ENCODE measurements at places on chromosomes 12 and 14.

DNA sequence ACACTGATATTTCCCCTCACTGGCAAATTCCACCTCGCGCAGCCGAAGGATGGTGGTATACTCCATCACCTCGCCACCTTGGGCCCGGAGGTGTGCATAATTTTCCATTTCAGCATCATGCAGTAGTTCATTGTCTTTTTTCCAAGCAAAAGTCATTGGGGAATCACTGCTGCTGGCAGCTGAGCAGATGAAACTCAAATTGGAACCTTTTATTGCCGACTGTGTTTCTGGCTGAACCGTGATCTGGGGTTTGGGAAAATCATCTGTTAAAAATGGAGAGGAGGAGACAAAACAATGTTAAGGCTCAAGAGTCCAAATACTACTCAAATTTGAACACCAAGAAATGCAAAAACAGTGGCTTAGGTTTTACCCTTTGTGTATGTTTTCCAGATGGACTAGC, 39.7 kb downstream of the LRIG3 start:
- DNase-seq: no peak

- no peak for DNase-seq
Measured at GRCh38 chr14:98940693-98941437, 331.1 kb downstream of the BCL11B start.

DNA sequence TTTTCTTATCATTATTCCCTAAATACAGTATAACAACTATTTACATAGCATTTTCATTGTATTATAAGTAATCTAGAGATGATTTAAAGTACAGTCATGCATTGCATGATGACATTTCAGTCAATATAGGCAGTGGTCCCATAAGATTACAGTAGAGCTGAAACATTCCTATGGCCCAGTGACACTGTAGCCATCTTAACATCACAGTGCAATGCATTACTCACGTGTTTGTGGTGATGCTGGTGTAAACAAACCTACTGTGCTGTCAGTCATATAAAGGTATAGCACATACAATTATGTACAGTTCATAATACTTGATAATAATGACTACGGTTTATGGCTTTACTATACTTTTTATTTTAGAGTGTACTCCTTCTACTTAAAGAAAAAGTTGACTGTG, 13.3 kb downstream of the LLPH start:
- DNase-seq: no peak

DNA sequence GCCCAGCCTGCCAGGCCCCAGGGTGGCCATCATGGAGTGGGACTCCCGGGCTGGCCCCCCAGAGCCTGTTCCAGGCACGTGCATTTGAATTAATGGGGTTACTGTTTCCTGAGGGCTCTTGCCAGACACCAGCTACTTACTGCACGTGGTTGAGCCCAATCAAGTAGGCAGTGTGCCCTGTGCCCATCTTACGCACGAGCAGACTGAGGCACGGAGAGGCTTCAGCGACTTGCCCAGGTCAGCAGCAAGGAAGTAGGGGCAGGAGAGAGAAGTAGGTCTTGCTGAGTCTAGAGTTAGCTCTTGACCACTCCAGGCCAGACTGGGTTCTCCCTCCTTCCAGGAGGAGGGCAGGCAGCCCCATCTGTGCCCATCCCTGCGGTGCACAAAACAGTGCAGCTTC, 67.7 kb downstream of the DIO3 start:
- DNase-seq: no peak

DNA sequence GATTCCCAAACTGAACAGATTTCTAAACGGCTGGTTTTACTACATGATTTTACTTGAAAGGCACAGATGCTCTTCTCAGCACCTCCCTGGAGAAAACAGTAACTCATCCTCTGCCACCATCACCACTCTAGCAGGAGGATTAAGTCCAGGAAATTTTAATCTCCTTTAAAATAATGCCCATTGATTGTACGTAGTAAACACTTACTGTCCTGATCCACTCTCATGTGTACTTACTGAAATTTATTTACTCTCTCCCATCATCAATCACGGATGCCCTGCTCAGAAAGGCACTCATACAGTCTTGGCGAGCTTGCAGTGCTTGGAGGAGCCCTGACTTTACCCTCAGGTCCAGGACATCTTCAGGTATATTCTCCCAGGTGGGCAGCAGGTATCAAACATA, 239.8 kb upstream of the EGLN3 start:
- DNase-seq: no peak

DNA sequence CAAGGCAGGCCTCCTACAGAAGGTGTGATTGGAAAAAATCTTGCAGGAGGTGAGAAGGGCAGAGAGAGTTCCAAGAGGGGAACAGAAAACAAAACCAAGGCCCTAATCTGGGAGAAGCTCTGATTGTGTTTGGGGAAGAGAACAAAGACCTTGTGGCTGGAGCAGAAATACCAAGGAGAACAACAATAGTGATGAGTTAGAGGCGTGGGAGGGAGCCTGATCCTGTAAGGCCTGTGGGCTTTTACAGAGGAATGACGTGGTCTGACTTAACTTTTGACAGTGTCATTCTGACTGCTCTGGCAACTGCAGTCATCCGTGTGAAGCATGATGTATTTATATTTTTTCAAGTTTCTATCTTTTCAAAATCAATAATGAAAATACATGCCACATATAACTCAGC, 200.6 kb downstream of the ANO4 start:
- DNase-seq: no peak

DNA sequence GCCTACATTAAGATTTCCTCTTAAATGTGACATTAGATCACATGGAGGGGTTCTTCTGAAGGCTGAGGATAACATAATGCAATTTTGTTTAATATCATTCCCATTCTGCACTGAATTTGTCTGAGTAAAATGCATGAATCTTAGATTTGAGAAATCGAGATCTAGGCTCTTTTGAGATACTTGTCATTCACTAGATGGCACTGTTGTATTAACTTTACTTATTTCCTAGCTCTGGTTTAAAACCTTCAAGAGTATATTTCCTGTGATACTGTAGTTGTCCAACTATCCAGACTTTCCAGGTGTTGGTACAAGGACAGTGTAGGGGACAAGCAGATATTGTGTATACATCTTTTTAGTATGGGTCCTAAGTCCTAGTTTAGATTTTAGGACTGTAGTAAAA, 91.7 kb upstream of the SEL1L start:
- DNase-seq: no peak

DNA sequence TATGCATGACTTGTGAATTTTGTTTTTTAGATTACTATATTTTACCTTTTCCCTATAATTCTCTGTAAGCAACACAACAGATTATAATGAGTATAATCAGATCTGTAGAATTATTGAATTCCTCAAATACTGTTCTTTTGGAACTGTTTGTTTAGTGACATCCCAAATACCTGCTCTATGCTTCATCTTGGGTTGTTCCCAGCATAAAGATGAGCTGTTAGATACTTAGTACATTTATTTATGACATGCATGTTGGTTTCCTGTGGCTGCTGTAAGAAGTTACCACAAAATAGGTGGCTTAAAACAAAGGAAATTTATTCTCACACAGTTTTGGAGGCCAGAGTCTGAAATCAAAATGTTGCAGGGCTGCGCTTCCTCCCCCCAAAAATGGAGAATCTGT, 78.4 kb downstream of the PTPRR start:
- no peak for DNase-seq

GRCh38 chr12:94643606-94644005, 6.8 kb downstream of the TMCC3 start:
- DNase-seq: no peak

GRCh38 chr14:47678993-47679392, 3.6 kb upstream of the MDGA2 start:
- DNase-seq: no peak

DNA sequence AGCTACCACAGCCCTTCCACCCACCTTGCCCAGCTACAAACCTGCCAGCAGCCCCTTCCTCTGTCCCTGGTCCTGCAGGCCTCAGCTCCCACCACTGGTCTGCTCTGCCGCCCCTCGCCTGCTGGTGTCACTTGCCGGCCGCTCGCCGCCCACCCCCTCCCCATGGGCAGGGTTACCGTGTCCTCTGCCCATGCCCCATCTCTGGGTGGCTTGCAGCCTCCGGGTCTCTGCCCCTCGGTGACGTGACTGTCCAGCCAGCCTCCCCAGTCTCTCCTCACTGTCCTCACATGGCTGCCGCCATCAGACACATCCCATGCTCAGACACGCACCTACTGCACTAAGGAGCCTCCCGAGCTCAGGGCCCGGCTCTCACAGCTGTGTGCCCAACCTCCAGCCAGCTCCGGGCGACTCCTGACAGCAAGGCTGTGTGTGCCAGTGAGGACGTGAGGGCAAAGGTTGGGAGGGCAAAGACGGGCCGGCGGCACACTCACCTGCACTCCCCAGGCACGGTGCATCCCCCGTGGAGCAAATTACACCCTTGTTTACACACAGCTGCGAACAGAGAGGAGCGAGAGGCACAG, 13.4 kb downstream of the JAG2 start:
- no peak for DNase-seq

GRCh38 chr12:107474639-107475539, 210.7 kb upstream of the PWP1 start:
- DNase-seq: no peak

DNA sequence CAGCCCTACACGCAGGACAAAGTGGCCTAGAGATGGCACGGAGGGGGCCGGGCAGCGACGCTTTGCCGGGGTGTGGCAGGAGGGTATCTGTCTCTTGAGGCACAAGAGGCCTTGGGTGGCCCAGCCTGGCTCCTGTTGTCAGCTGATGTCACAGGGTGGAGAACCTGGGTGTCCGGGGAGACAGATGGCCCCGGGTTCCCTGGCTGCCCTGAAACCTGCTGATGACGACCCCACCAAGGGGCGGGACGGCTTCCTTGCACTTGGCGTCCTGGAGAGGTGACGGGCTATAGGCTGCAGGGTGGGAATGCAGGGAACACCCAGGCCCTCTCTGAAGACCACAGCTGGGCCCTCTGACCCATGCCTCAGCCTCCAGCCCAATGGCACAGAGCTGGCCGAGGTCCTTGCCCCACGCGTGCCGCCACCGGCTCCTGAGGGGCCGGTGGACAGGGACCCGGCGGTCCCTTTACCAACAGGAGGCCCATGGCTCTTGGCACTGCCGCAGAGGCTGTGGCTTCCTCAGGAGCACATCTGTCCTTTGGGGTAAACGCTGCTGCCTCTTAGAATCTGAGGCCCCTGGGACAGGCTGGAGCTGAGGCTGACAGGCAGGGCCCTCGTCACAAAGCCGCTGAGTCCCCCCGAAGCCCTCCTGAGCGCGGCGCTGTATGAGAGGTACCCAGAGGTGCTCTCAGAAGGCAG, 16.4 kb downstream of the TRMT61A start:
- no peak for DNase-seq

GRCh38 chr12:21608196-21608595, 3.5 kb upstream of the GYS2 start:
- DNase-seq: no peak

GRCh38 chr12:59808317-59808910, 212.6 kb downstream of the SLC16A7 start:
- no peak for DNase-seq

DNA sequence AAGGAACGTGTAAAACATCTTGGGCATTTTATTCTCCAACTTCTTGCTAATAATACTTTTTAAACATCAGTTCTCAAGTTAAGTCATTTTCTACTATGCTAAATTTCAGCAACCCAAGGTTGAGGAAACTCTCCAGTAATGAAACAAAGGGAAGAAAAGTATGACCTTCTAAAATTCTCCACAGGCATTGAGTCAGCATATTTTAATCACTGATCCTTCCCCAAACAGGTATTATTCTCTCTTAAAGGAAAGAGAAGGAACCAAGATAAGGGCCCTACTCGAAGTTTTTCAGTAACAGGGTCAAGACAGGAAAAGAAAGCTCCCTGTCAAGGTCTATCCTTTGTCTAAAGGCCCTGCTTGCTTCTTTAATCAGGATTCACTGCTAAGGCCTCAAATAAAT, 3.0 kb downstream of the KICS2 start:
- DNase-seq: no peak

GRCh38 chr14:90740081-90740480, 76.1 kb downstream of the TTC7B start:
- no peak for DNase-seq

- no peak for DNase-seq
Measured at GRCh38 chr12:22499445-22499844, 44.9 kb downstream of the C2CD5 start.

GRCh38 chr12:20440408-20440807, 72.1 kb downstream of the PDE3A start:
- no peak for DNase-seq

GRCh38 chr12:9027161-9028059, 38.1 kb downstream of the KLRG1 start:
- no peak for DNase-seq

- DNase-seq: no peak
Measured at GRCh38 chr12:117377758-117378157, 16.3 kb upstream of the NOS1 start.

GRCh38 chr14:68655021-68655831, 137.6 kb downstream of the ZFP36L1 start:
- DNase-seq: no peak

DNA sequence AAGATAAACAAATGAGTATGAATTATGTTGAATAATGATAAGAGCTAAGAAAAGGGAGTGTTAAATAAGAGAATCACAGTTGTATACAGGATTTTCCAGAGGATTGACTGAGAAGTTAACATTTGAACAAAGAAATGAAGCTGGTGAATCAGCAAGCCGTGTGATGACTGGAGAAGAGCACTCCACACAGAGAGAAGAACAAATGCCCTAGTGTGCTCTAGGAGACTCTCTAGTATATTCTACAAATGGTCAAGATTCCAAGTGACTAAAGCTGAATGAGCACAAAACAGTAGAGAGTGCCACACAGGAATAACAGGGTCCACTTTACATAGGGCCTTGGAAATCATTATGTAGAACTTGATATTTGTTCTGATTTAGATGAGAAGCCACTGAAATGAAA, 587.1 kb upstream of the ATXN7L3B start:
- no peak for DNase-seq

- DNase-seq: no peak
Measured at GRCh38 chr12:51442324-51442723, 17.7 kb downstream of the SLC4A8 start.

GRCh38 chr12:9721394-9722092, 11.4 kb downstream of the CLECL1 start:
- DNase-seq: no peak

DNA sequence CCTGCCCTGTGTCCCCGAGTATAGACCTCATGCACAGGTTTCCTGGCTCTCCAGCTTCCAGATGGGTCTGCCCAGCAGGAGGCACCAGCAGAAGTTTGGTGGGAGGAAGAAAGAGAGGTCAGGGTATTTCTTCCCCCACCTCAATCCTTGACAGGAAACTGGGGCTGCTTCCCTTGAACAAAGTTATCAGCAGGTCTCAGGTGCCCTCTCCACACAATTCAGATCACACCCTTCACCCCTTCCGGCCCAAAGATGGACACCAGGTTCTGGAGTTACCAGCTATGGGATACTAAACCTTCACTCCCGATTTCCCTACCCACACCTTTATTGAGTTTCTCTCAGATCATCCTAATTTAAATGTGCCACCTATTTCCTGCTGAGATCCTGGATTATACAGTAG, 1.2 kb downstream of the SART3 start:
- no peak for DNase-seq

- DNase-seq: no peak
Measured at GRCh38 chr14:49853158-49853477, 530 bp upstream of the NEMF start.
